ENCODE measurements at places on chromosomes 1 and 21.

GRCh38 chr1:199176713-199177112 lies 537.9 kb downstream of the PTPRC start:
- H3K27ac ChIP-seq: no peak overlapping the region
- H3K36me3 ChIP-seq: peaks cover 2% of the 10 kb centered on the region
- no peak overlapping the region for H3K4me3 ChIP-seq
- peaks cover 29% of the 10 kb centered on the region for H3K4me1 ChIP-seq
- peaks cover 1% of the 10 kb centered on the region for H3K27me3 ChIP-seq
- DNase-seq: no peak

DNA sequence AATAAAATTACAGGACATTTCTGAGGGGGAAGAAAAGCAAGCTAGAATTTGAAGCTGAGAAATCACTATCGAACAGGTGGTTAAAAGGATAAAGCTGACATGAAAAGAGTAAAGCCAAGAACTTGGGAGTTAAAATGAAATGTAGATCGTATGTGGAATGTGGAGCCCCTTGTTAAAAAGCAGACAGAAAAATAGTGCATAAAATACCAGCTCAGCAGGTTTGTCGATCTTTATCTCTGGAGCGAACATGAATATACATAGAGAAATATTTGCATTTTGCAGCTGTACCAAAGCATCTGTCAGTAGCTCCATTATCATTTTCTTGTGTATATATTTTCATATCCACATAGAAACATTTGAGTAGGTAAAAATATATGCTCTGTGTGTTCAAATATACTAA lies 73.6 kb upstream of the CDC42BPA start:
- H3K27me3 ChIP-seq: peaks cover 3% of the 10 kb centered on the region
- no peak for DNase-seq
- H3K4me1 ChIP-seq: no peaks in the 10 kb centered on the region

GRCh38 chr1:43965316-43965715 lies 4.5 kb upstream of the DPH2 start:
- H3K4me3 ChIP-seq: no peak overlapping the region
- DNase-seq: no peak
- no peak overlapping the region for H3K27ac ChIP-seq
- H3K4me1 ChIP-seq: peaks cover 25% of the 10 kb centered on the region

GRCh38 chr1:104878203-104878909 lies 1128.7 kb downstream of the AMY1C start:
- no peaks in the 10 kb centered on the region for H3K4me1 ChIP-seq
- no peaks in the 10 kb centered on the region for H3K36me3 ChIP-seq
- H3K27ac ChIP-seq: no peak overlapping the region
- no peak overlapping the region for H3K4me3 ChIP-seq

- no peaks in the 10 kb centered on the region for H3K36me3 ChIP-seq
- H3K4me1 ChIP-seq: peaks cover 61% of the 10 kb centered on the region
- H3K27me3 ChIP-seq: no peaks in the 10 kb centered on the region
- no peak overlapping the region for H3K4me3 ChIP-seq
- H3K27ac ChIP-seq: peak overlapping the region; percentile 79
- DNase-seq: peak; percentile 67
Measured at GRCh38 chr1:153795934-153796785, 21.0 kb downstream of the SLC27A3 start.

- peak overlapping the region; percentile 79 for H3K4me3 ChIP-seq
- peak; percentile 86 for DNase-seq
- H3K4me1 ChIP-seq: peaks cover 14% of the 10 kb centered on the region
- no peaks in the 10 kb centered on the region for H3K36me3 ChIP-seq
- H3K27ac ChIP-seq: peak overlapping the region; percentile 79
Measured at GRCh38 chr1:109739738-109740614, 862 bp downstream of the GSTM3 start.

- H3K4me3 ChIP-seq: no peak overlapping the region
- H3K4me1 ChIP-seq: peaks cover 34% of the 10 kb centered on the region
- DNase-seq: no peak
- no peaks in the 10 kb centered on the region for H3K36me3 ChIP-seq
- H3K27me3 ChIP-seq: peaks cover 45% of the 10 kb centered on the region
Measured at GRCh38 chr1:109391626-109392025, 6.1 kb downstream of the SORT1 start.

DNA sequence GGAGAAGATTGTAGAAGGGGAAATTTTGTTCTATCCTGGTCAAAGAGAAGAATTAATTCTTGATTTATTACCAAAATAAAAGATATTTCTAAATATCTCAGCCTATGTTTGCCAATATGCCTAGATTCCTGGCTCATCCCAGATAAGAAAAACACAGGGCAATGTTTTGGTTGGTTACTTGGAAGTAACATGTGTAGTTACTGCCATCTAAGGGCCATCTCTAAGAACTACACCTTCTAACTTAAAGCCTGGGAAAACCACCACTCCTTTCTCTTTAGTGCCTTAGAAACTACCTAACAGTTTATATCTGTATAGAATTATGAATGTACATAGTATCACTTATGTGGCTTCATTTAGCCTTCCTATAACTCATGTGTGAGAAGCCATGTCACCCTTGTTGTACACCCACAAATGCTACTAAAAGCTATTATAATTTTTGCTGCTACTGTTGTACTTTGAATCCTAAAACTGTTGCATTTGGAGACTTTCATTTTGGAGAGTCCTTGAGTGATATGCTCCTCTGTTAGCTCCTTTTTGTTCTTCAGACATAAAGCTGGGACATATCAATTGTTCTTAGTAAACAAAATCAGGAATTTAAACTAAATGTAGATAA lies 4.5 kb downstream of the AIM2 start:
- peaks cover 5% of the 10 kb centered on the region for H3K27me3 ChIP-seq
- peaks cover 4% of the 10 kb centered on the region for H3K36me3 ChIP-seq
- H3K4me3 ChIP-seq: no peak overlapping the region
- H3K27ac ChIP-seq: no peak overlapping the region
- DNase-seq: no peak

DNA sequence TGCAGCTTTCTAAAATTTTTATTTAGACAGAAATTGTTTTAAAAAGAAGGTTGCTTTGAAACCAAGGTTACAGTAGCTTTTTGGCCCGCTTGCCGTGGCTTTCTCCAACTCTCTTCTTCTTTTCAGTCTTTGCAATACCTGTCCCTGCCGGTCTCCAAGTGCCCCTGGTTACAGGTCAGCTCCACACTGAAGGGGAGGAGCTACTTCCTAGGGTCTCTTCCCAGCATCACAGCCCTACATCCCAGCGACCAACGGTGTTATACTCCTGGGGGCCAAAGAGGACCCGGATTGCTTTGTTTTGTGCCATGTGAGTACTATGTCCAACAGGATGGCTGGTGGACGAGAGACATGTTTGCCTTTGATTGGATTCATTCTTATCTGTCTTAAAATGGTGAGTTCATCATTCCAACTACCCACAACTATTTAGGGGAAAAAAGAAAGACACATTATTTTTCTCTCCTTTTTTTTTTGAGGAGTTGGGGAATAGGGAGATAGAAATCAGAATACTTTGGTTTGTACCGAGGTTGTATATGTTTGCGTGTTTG lies at the start of gene FNDC7:
Gene FNDC7, plus strand, starts transcription at position 303 of the 545 bp plus-strand sequence. Its CDS starts 26 bp downstream, at position 329.
- no peaks in the 10 kb centered on the region for H3K36me3 ChIP-seq
- no peak within 1 kb of the TSS for H3K4me3 ChIP-seq
- H3K4me1 ChIP-seq: peaks cover 12% of the 10 kb centered on the region
- no peak for DNase-seq
- no peak within 1 kb of the TSS for H3K27ac ChIP-seq

- no peaks in the 10 kb centered on the region for H3K4me1 ChIP-seq
- no peaks in the 10 kb centered on the region for H3K36me3 ChIP-seq
- H3K27me3 ChIP-seq: no peaks in the 10 kb centered on the region
- H3K27ac ChIP-seq: no peak overlapping the region
- DNase-seq: no peak
Measured at GRCh38 chr1:115425442-115425841, 87.4 kb upstream of the NGF start.

DNA sequence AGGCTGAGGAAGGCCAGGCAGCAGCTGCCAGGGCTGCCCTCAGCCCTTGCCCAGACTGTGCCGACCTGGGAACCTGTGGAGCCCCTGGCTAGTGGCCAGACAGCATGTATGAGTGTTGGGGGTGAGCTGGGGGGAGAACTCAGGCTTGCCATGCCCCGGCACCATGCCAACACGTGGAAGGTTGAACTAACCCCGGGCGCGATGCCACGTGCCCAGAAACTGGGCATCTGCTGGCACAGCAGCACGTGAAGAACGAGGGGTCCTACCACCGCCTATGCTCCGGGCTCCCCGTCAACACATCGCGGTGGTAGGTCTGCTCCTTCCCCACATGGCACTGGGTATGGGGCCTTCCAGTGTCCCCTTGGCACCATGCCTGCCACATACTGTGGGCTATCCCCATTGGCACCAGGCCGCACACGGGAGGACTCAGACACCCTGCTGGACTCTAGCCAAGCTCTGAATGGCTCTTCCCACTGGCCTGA lies 68.7 kb downstream of the CASZ1 start:
- no peak overlapping the region for H3K27ac ChIP-seq
- H3K36me3 ChIP-seq: no peaks in the 10 kb centered on the region
- H3K4me1 ChIP-seq: no peaks in the 10 kb centered on the region
- no peaks in the 10 kb centered on the region for H3K27me3 ChIP-seq
- no peak for DNase-seq

GRCh38 chr1:93433407-93433961 lies 14.4 kb upstream of the FNBP1L start:
- no peak overlapping the region for H3K27ac ChIP-seq
- DNase-seq: no peak
- no peaks in the 10 kb centered on the region for H3K4me1 ChIP-seq
- H3K36me3 ChIP-seq: no peaks in the 10 kb centered on the region
- H3K27me3 ChIP-seq: peaks cover 23% of the 10 kb centered on the region

GRCh38 chr1:72137656-72138055 lies 144.7 kb downstream of the NEGR1 start:
- H3K36me3 ChIP-seq: no peaks in the 10 kb centered on the region
- no peak overlapping the region for H3K4me3 ChIP-seq
- H3K27me3 ChIP-seq: no peaks in the 10 kb centered on the region
- no peak for DNase-seq
- H3K4me1 ChIP-seq: no peaks in the 10 kb centered on the region

GRCh38 chr21:14361958-14362357 lies 21.0 kb downstream of the HSPA13 start:
- peaks cover 10% of the 10 kb centered on the region for H3K27me3 ChIP-seq
- no peak overlapping the region for H3K4me3 ChIP-seq
- H3K4me1 ChIP-seq: no peaks in the 10 kb centered on the region
- no peak overlapping the region for H3K27ac ChIP-seq

DNA sequence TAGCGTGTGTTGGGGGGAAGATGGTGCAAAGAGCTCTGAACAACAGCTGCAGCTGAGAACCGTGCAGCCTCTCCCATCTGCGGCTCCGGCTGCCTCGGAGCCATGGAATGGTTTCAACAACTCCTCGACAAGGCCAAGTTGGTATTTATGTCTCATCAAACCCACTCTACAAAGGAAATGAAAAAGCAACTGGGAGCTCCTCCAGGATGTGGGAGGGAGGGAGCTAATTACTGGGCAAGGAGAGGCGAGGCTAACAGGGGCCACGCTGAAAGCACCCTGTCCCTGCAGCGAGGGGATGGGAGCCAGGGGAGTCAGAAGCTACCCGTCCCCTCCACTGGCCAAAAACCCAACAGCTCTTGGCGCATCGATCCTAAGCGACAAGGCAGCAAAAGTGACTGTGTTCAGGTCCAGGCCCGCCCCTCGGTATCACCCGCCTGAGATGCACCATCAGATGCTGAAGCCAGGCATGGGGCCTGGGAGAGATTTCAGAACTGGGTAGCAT lies 63.1 kb downstream of the ACOT7 start:
- no peak overlapping the region for H3K27ac ChIP-seq
- no peaks in the 10 kb centered on the region for H3K27me3 ChIP-seq
- no peak for DNase-seq
- H3K4me3 ChIP-seq: no peak overlapping the region

GRCh38 chr1:185284116-185284515 lies 32.9 kb downstream of the IVNS1ABP start:
- H3K4me1 ChIP-seq: peaks cover 36% of the 10 kb centered on the region
- H3K36me3 ChIP-seq: peaks cover 8% of the 10 kb centered on the region
- no peak overlapping the region for H3K27ac ChIP-seq
- H3K4me3 ChIP-seq: no peak overlapping the region
- DNase-seq: no peak

DNA sequence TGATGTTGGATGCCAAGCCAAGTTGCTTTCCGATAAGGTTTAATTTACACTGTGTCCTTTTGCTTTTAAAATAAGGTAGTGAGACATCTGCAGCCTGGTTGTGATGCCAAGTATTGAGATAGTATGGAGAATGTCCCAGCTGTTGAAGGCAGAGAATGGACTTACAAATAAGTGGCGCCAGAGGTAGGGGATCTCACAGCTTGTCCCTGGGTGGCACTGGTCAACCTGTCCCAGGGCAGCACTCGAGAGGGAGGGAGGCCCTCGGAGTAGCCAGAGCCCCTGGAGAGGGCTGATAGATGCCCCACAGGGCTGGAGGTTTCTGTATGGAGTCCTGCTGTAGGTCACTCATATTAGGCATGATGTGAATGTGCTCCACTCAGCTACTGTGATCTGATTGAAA lies 98.5 kb downstream of the GALNT2 start:
- peaks cover 24% of the 10 kb centered on the region for H3K4me1 ChIP-seq
- no peak overlapping the region for H3K4me3 ChIP-seq
- H3K27ac ChIP-seq: no peak overlapping the region
- H3K36me3 ChIP-seq: no peaks in the 10 kb centered on the region
- no peak for DNase-seq

DNA sequence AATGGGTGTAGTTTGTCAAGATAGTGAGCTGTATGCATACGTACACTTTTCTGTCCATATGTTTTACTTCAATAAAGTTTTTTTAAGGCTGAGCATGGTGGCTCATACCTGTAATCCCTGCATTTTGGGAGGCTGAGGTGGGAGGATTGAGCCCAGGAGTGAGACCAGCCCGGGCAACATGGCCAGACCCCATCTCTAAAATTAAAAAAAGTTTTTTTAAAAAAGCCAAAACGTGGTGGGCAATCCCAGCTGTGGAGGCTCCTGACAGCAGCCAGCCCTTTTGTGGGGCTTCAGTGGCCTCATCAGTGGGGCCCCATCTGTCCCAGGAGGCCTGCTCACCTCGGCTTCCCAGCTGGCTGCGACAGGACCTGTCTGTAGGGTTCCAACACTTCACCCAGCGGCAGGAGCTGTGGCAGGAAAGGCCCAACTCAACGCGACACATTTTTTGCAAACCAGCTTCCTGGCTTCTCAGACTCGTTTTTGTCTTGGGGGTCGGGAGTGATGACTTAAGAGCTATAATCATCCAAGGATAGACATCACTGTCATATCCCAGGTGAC lies 56.9 kb upstream of the LBR start:
- no peak for DNase-seq
- no peak overlapping the region for H3K27ac ChIP-seq
- H3K27me3 ChIP-seq: peaks cover 18% of the 10 kb centered on the region
- peaks cover 3% of the 10 kb centered on the region for H3K4me1 ChIP-seq
- no peak overlapping the region for H3K4me3 ChIP-seq

DNA sequence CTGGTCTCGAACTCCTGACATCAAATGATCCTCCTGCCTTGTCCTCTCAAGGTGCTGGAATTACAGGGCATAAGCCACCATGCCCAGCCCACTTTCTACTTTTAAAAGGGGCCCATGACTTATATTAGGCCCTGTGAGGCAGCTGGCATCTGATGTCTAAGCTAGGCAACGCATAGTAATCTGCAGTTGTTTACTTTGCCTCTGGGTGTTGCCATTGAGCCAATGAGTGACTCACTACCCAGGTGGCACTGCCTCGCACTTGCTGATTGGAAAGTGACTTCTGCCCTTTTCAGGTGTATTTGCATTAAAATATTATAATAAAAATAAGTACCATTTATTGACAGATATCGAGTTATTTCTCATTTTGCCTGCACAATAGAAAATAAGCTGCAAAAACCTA lies 84.9 kb downstream of the KIF14 start:
- no peak overlapping the region for H3K27ac ChIP-seq
- DNase-seq: peak; percentile 39
- no peak overlapping the region for H3K4me3 ChIP-seq
- peaks cover 8% of the 10 kb centered on the region for H3K4me1 ChIP-seq
- no peaks in the 10 kb centered on the region for H3K36me3 ChIP-seq

All from activated CD8-positive, alpha-beta T cell treated with anti-CD3 and anti-CD28 coated beads, Interleukin-2, amount 10 ng/mL, durations not matched to agents 7 days and 5 days (primary cell).